H1 (cell line): ENCODE measurements at places on chromosomes 5 and 9. TPM values are rescaled to one million over a fixed set of nuclear protein-coding genes. Genes with fewer than 3 reads are reported as not detected.

DNA sequence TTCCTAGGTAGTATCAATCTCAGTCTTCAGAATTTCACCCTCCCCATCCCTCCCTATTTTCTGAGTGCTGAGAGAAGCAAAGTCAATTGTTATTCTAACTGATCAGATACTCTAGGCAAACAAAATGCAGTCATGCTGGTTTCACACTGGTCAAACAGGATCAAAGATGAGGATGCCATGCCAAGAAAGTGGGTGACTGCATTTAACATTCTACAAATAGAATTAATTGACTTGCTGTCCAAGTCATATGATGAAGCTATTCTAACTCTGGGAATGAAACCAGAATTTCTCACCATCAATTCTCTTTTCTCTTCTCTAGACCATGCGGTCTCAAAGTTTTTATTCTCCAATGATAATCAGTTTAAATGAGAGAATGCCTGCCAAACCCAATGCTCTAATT lies 112.5 kb downstream of the CTNND2 start:
- no peaks in the 10 kb centered on the region for H3K27me3 ChIP-seq
- H3K4me3 ChIP-seq: no peak overlapping the region
- no peak overlapping the region for H3K27ac ChIP-seq
- DNase-seq: no peak
- no peaks in the 10 kb centered on the region for H3K36me3 ChIP-seq
- H3K4me1 ChIP-seq: no peaks in the 10 kb centered on the region

Gene TAS2R1
- polyA plus RNA-seq: not detected in 2 replicates

Gene GBGT1
- polyA plus RNA-seq: 7.1 and 10.1 TPM in 2 replicates

GRCh38 chr5:140220032-140220697 lies 45.2 kb downstream of the CYSTM1 start:
- peaks cover 4% of the 10 kb centered on the region; the same call in 1 of the 2 replicates for H3K4me1 ChIP-seq
- no peak overlapping the region for H3K4me3 ChIP-seq
- H3K27me3 ChIP-seq: no peaks in the 10 kb centered on the region

- H3K4me3 ChIP-seq: no peak overlapping the region
- H3K36me3 ChIP-seq: no peaks in the 10 kb centered on the region
- H3K4me1 ChIP-seq: no peaks in the 10 kb centered on the region
- peaks cover 1% of the 10 kb centered on the region for H3K27me3 ChIP-seq
- DNase-seq: no peak
- no peak overlapping the region for H3K27ac ChIP-seq
Measured at GRCh38 chr5:42858031-42858643, 46.4 kb upstream of the SELENOP start.

Gene SOHLH1
- 0.05 and 0.11 TPM in 2 replicates for polyA plus RNA-seq

DNA sequence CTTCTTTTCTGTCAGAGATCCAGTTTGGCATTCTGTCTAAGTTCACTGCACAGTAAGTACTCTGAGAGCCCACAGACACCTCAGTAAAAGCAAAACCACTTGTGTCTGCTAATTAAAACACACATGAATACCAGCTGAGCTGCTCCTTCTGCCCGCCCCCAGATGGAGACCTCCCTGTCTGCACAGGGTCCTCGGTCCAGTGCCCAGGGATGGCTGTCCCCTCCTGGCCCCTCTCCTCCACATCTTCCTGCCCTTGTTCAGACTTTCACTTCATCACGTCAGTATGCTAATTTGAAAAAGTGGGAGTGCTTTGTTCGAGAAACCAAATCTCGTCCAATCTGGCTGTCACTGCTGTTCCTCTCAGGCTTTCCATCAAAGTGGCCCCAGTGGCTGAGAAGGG lies 43.5 kb downstream of the LIX1 start:
- H3K36me3 ChIP-seq: no peaks in the 10 kb centered on the region
- DNase-seq: no peak

GRCh38 chr9:128882677-128883603 lies 1.0 kb downstream of the LRRC8A start:
- H3K27me3 ChIP-seq: no peaks in the 10 kb centered on the region
- peak overlapping the region; percentile 84 for H3K27ac ChIP-seq
- H3K4me1 ChIP-seq: peaks cover 9% of the 10 kb centered on the region
- peak overlapping the region; percentile 95 for H3K4me3 ChIP-seq
- H3K36me3 ChIP-seq: peaks cover 3% of the 10 kb centered on the region
- DNase-seq: no peak

Gene INSL4
- not detected in 2 replicates for polyA plus RNA-seq

- no peak overlapping the region for H3K27ac ChIP-seq
- H3K36me3 ChIP-seq: no peaks in the 10 kb centered on the region
- peaks cover 6% of the 10 kb centered on the region for H3K4me1 ChIP-seq
Measured at GRCh38 chr5:156678484-156678883, 171.6 kb upstream of the PPP1R2B start.
